Colonic mucosa (tissue), 4 donors: ENCODE measurements at places on chromosomes 2 and 18. TPM values are rescaled to one million over a fixed set of nuclear protein-coding genes. Genes with fewer than 3 reads are reported as not detected.

- H3K4me1 ChIP-seq: no peaks in the 10 kb centered on the region
- no peak overlapping the region for H3K27ac ChIP-seq
- DNase-seq: peak; percentile 62
- no peaks in the 10 kb centered on the region for H3K27me3 ChIP-seq
These were observed 29.7 kb downstream of the NOL10 start for GRCh38 chr2:10659898-10660568.

- no peak overlapping the region for H3K4me3 ChIP-seq
- no peak for DNase-seq
- no peaks in the 10 kb centered on the region for H3K36me3 ChIP-seq
- H3K27me3 ChIP-seq: no peaks in the 10 kb centered on the region
- no peak overlapping the region for H3K27ac ChIP-seq
These were observed 395.7 kb upstream of the SALL3 start for GRCh38 chr18:78583739-78584458.

KLF7 gene
- total RNA-seq: 4.7 TPM

DNA sequence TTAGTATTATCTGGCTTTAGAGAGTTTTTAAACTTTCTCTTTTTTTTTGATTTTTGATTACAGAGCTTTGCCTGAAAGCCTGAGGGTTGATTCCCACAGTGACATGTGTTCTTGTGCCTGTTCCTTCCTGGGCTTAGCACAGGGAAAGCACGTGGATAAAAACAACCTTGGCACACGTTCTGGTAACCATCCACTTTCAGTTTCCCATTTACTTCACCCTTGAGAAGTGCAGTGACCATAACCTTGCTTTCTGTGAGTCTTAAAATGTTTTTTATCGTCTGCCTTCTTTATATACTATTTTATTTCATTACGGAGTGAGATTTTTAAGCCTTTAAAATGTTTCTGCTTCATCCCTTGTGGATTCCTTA lies 11.5 kb downstream of the CD226 start:
- no peak overlapping the region for H3K27ac ChIP-seq
- DNase-seq: no peak
- H3K36me3 ChIP-seq: no peaks in the 10 kb centered on the region
- H3K27me3 ChIP-seq: no peaks in the 10 kb centered on the region
- no peak overlapping the region for H3K4me3 ChIP-seq

DNA sequence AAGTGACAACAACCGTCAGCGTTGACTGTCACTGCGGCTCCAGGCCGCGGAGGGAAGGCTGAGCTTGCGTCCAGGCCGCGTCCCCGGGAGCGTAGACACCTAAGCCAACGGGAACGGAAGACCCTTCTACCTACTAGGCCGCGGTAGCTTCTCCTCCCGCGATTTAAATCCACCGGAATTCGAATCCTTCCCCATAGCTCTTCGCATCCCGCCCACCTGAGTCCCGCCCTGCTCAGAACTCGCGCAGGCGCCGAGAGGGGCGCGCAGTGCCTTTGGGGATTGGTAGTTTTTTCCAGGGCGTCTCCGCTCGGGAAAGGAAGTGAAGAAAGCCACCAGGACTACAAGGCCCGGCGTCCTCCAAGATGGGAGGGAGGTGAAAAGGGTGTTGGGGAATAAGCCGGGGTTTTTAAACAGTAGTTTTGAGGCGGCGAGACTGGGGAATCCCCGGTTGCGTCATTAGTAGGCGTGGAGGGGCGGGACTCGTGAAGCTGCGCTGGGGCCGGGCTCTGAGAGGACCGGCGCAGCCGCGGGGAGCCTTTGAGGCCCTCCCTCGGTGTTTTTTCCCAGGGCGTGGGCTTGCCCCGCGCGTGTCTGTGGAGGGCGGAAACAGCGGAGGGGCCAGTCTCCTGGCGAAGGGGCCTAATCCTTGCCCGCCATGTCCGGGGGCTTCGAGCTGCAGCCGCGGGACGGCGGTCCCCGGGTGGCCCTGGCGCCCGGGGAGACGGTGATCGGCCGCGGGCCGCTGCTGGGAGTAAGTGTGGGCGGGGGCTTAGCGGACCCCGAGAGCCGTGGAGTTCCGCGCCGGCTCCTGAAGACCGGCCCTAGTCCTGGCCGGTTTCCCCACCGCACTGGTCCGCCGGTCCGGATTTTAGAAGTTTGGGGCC lies at the start of the genes APLF and FBXO48:
APLF (plus strand) TSS at position 509 of the 884 bp plus-strand sequence; CDS start at position 656, 147 bp downstream.
FBXO48 (minus strand) TSS at position 218 of the 884 bp plus-strand sequence. CDS start 2,149 bp downstream, outside the sequence.
- H3K4me1 ChIP-seq: peaks cover 5% of the 10 kb centered on the region
- H3K4me3 ChIP-seq: peak within 1 kb of the TSS; percentile 80

DNA sequence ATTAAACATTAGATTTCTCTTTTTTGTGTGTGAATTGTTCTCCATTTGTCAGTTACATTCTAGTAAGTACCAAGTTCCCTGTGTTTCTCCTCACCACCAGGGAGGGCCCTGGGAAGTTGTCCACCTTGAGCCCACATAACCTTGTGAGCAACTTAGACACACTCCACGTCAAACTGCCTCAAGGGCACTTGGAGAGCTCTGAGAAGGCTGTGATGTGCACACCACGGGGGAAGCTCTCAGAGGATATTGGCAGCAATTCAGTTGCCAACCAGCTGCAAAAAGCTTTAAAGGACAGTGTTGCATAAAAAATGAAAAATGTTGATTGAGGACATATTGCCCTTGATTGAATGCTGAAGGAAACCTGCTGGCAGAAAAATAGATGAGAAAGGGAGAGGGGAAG lies 743.6 kb downstream of the RNF144A start:
- DNase-seq: no peak
- no peak overlapping the region for H3K27ac ChIP-seq
- no peaks in the 10 kb centered on the region for H3K4me1 ChIP-seq
- H3K4me3 ChIP-seq: no peak overlapping the region

- no peaks in the 10 kb centered on the region for H3K27me3 ChIP-seq
- H3K4me1 ChIP-seq: no peaks in the 10 kb centered on the region
- H3K27ac ChIP-seq: no peak overlapping the region
These were observed 227.2 kb upstream of the SETBP1 start for GRCh38 chr18:44453505-44453904.

DNA sequence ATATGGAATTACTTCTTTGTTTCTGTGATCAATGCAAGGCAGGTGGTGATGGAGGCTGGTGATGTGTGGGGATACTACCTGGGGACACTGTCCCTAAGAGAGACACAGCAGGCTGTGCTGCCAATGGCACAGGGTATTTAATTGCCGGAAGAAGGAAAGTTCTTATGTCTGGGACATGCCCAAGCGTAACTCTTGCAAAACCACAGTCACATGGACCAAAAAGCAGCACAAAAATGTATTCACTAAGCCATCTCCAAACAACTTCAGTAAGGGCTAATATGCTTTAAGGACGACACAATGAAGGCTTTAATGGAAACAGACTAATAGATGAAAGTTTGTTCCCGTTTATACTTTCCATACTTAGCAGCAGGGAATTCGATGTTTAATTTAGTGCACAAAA lies 49.7 kb upstream of the AP1S3 start:
- no peak overlapping the region for H3K4me3 ChIP-seq
- no peaks in the 10 kb centered on the region for H3K4me1 ChIP-seq
- H3K27me3 ChIP-seq: no peaks in the 10 kb centered on the region
- no peak overlapping the region for H3K27ac ChIP-seq
- H3K36me3 ChIP-seq: no peaks in the 10 kb centered on the region
- no peak for DNase-seq

GRCh38 chr18:36849288-36850006 lies 20.5 kb downstream of the KIAA1328 start:
- no peak overlapping the region for H3K27ac ChIP-seq
- no peaks in the 10 kb centered on the region for H3K27me3 ChIP-seq
- no peak for DNase-seq
- no peaks in the 10 kb centered on the region for H3K4me1 ChIP-seq
- no peaks in the 10 kb centered on the region for H3K36me3 ChIP-seq

KLHL41 gene
- 0.37 TPM for total RNA-seq

CEBPZOS gene
- total RNA-seq: 43.1 TPM

DNA sequence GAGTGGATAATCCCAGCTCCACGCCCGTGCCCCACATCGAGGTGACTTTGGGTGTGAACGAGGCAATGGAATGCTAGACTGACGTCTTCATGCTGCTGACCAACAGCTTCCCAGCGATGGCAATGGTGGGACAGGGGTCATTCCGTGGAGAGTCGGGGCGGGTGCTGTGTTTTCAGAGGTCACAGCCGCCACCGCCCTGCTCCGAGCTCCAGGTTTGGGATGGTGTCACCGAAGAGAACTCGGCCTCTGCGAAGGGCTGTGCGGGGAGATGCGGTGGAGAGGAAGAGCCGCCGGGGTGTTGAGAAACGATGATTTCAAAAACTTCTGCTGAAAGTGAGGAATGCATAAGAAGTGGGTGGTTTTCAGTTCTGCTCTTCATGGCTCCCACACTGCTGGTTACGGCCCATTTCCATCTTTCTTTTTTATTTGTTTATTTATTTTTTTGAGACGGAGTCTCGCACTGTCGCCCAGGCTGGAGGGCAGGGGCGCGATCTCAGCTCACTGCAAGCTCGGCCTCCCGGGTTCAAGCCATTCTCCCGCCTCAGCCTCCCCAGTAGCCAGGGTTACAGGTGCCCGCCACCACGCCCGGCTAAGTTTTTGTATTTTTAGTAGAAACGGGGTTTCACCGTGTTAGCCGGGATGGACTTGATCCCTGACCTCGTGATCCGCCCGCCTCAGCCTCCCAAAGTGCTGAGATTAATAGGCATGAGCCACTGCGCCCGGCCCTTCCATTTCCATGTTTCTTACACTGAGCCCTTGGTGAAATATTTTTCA lies 142.6 kb downstream of the RTP5 start:
- no peaks in the 10 kb centered on the region for H3K36me3 ChIP-seq
- no peaks in the 10 kb centered on the region for H3K27me3 ChIP-seq
- DNase-seq: no peak

MC5R gene
- not detected for total RNA-seq

GRCh38 chr18:3397786-3398185 lies 52.2 kb upstream of the TGIF1 start:
- no peaks in the 10 kb centered on the region for H3K36me3 ChIP-seq
- no peaks in the 10 kb centered on the region for H3K4me1 ChIP-seq
- H3K27me3 ChIP-seq: no peaks in the 10 kb centered on the region
- H3K27ac ChIP-seq: no peak overlapping the region
- DNase-seq: no peak

GRCh38 chr2:175769200-175769599 lies 232.9 kb downstream of the LNPK start:
- no peaks in the 10 kb centered on the region for H3K4me1 ChIP-seq
- no peak overlapping the region for H3K27ac ChIP-seq
- H3K36me3 ChIP-seq: no peaks in the 10 kb centered on the region
- no peak for DNase-seq

DNA sequence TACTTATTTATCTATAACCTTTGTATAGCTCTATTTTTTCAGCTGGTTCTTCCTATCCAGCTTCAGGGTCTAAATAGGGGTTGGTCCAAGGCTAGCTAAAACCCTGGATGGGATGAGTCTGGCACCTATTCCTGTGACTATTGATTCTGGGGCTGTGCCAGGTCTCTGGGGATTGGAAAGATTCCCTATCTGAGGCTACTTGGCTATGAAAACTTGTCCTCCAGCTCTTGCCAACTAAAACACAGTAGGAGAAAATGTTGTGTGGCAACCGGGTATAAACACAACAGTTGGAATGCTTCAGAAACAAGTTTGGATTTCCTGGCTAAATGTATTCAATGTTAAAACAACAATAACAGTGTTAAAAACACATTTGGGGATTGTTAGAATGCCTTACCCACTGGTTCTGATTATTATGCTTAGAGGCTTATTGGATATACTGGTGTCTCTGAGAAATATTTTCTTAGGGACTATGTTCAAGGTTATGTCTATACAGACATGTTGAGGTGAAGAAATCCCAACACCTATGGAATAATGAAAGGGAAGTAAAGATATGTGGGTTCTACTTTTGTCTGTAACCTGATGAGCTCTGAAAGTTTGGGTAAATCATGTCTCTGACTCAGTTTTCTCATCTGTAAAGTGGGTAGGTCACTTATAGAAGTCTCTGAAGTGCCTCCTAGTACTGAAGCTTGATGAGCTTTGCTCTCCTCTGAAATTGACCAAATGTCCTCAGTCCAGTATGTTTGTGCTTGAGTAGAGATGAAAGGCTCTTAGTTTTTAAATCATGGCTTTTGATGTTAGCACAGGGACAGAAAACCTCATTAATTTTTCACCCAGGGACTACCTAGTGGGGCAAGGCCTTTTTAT lies 460.7 kb downstream of the MTX2 start:
- no peaks in the 10 kb centered on the region for H3K36me3 ChIP-seq
- no peaks in the 10 kb centered on the region for H3K27me3 ChIP-seq
- H3K27ac ChIP-seq: no peak overlapping the region
- no peak overlapping the region for H3K4me3 ChIP-seq

DNA sequence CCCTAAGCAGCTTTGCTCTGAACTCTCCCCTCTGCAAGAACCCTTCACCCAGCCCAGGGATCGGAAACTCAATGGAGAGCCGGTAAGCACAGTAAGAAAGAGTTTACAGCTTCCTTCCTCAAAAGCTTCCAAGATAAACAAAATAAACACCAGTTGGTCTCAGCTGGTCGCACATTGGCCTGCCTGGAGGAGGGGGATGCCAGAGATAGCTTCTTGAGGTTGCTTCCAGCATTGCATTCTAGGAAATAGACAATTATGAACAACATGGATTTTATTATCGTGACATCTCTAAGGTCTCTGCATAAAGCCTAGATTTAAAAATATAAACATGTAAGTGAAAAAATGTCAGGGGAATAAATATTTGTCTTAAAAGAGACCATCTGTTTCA lies 141.5 kb upstream of the PKDCC start:
- no peak overlapping the region for H3K4me3 ChIP-seq
- H3K36me3 ChIP-seq: no peaks in the 10 kb centered on the region
- H3K27me3 ChIP-seq: no peaks in the 10 kb centered on the region
- DNase-seq: no peak

GPR45 gene
- not detected for total RNA-seq

- H3K36me3 ChIP-seq: no peaks in the 10 kb centered on the region
- H3K4me1 ChIP-seq: no peaks in the 10 kb centered on the region
- H3K27me3 ChIP-seq: no peaks in the 10 kb centered on the region
These were observed 54.2 kb downstream of the CERS6 start for GRCh38 chr2:168510125-168510756.

- H3K4me1 ChIP-seq: no peaks in the 10 kb centered on the region
- H3K27ac ChIP-seq: no peak overlapping the region
- no peaks in the 10 kb centered on the region for H3K27me3 ChIP-seq
- H3K4me3 ChIP-seq: no peak overlapping the region
- no peak for DNase-seq
These were observed 96.7 kb upstream of the SIX3 start for GRCh38 chr2:44844651-44845270.

- H3K4me1 ChIP-seq: no peaks in the 10 kb centered on the region
- no peak overlapping the region for H3K4me3 ChIP-seq
- DNase-seq: no peak
- no peak overlapping the region for H3K27ac ChIP-seq
These were observed 2015.7 kb upstream of the LRRTM1 start for GRCh38 chr2:82320296-82320695.

UGT1A8 gene
- total RNA-seq: 15.9 TPM

PLCL1 gene
- total RNA-seq: 1.3 TPM
